ENCODE measurements at places on chromosomes 11 and 22.

DNA sequence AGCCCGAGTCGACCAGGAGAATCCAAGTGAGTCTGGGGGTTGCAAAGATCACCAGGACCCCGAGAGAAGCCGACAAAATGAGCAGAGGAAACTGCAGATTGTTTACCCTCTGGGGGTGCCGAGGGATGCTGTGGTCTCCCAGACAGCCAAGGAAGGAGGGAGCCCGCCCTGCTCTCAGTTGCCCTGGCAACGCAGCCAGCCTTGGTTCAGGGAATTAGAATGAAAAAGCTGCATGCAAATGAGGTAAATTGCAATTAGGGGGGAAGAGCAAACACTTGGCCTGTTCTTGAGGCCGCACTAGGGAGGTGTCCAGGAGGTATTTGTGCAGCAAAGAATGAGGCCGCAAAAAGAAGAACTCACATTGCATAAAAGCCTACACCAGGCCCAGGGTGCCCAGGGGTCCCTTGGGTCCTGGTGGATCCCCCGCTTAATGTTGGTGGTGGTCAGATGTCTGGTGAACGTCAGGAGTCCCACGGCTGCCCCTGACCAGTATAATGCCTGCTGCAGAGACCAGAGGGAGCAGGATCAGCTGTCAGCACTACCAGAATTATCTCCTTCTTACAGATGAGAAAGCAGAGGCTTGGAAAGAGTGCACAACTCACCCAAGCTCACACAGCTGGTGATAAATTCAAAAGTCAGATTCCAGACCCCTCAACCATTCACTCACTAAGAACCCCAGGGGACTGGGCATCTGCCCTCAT, 40.3 kb upstream of the ATXN10 start:
- no peak for DNase-seq

GRCh38 chr11:60910281-60910687, 3.7 kb upstream of the TMEM109 start:
- no peak for DNase-seq

DNA sequence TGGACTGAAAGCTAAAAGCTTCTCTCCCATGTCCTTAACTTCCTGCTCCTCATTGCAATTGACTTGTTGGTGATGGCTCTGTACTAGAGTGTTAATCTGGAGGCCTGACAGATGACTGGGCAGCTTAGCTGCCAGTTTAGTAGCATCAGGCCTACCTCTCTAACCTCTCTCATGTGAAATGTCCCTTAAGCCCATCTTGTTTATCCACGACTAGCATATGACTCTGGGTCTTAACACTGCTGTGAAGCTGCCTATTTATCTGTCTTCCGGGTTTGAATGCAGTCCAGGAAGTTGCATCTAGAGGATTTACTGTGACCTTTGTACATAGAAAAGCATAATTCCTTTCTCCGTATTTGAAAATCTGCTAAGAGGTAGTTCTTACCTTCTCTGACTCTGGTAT, 85.3 kb upstream of the HORMAD2 start:
- DNase-seq = no peak

DNA sequence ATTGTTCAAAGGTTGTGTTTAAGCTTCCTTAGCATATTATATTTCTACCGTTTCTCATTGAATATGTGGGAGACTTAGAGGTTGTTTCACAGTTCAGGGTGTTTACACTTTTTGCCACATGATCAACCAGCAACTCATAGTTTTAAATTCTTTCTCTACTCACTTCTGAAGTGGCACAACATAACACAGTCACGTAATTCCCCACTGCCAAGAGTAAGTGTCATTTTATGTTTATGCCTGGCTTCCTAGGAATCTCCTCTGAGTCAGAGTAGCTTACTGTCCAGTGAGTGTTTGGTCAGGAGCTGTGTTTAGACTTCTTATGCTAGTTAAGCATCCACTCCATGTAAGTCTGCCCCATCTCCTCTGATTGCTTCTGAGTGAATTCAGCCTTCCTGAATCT, 520.8 kb upstream of the KIRREL3 start:
- DNase-seq = peak; percentile 2

DNA sequence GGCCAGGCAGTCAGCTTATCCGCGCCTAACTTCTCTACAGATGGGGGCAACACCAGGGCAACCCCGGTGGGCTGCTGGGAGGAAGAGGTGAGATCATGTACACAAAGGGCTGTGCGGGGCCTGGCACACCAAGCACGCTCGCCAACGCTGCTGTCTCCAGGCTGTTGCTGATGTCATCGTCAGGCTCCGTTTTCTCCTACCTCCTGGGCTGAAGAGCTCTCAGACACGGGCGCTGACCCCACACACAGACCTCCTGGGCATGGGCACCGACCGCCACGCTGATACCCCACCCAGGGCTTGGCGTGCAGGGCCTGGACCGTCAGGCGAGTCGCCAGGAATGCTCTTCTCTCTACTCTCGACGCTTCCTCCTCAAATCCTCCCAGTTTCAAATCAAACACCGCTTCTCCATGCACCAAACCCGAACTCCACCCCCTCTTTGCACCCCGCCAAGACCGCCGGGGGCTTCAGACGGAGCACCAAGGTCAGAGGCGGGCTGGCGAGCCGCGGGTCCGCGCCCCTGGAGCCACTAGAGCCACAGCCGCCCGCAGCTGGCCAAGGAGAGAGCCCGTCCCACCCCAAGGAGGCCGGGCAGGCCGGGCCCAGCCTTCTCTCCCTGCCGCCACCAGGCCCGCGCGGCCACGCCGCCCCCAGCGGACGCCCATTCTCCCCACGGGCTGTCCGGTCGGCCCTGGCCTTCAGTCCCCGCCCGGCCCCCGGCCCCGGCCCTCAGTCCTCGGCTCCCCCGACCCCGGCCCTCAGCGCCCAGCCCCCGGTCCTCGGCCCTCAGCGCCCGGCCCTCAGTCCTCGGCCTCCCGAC, 772 bp downstream of the SBF1 start:
- DNase-seq = no peak

DNA sequence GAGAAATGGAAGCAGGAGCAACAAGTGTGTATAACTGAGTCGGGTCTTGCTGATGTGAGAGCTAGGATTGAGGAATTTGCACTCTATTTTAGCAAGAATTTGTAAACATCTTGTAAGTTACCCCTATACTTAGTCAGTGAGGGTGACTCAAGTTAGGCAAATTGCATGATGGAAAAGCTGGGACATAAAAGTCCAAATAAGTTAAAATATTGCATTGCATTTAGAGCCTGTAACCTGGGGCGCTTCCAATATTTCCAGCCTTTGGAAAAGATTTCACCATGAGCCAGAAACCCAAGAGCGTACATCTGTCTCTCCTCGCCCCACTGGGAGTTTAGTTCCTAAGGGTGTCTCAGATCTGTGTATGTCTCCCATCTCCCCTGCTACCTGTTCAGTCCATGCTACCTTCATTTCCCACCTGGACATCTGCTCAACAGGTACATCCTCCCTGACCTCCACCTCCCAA, 37.0 kb upstream of the ACCSL start:
- no peak for DNase-seq

DNA sequence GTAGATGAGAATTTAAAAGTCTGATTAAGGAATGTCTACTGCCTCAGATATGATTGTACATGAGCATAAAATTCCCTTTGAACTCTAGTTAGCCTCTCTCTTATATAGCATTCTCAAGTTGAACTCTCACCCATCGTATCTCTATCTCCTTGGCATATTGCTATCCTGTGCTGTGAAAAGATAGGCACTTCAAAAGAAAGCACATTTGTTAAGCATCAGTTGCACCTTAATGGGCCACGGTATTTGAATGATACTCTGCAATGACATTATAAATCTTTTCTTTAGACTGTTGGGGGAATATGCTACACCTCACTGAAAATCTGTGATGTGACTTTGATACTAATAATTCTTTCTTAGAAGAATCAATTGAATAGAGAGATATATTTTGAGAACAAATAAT, 570.7 kb downstream of the JRKL start:
- DNase-seq = no peak

GRCh38 chr11:15617126-15617525, 502.4 kb downstream of the INSC start:
- DNase-seq = no peak

DNA sequence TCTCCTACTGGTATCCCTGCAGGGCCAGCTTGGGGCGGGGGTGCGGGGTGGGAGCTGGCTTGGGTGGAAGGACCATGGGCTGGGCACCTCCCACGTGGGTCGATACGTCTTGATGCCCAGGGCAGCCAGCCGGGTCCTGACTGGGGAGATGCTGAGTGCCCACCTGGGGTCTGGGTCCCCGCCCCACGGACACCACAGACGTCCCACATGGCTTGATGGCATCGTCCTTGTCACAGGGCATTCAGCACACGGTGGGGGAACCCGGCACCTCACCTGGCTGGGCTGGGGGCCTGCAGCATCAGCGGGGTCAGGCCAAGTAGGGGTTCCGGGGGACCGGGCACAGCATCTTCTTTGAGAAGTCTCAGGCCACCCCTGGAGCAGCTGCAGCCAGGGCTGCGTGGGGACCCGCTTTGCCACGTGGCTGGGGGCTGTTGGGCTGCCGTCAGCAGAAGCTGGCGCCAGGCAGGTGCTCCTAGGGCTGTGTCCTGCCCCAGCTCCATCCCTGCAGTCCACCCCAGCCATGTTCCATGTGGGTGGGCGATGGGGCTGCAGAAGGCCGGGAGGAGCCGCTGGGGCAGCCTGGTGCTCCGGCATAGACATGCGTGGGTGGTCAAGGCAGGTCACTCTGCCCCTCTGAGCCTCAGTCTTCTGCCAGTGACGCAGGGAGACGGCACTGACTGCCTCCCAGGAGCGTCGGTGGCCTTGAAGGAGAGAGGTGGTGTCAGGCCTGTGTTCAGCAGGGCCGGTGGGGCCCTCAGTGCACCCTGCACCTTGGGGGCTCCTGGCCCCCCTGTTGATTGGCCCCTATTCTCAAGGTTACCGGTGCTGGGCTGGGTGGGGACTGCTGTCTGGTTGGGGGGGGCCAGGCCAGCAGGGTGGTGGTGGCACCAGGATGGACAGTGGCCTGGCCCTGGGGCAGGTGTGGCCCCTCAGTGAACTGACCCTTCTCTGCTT, 8.4 kb downstream of the SELENOO start:
- no peak for DNase-seq

DNA sequence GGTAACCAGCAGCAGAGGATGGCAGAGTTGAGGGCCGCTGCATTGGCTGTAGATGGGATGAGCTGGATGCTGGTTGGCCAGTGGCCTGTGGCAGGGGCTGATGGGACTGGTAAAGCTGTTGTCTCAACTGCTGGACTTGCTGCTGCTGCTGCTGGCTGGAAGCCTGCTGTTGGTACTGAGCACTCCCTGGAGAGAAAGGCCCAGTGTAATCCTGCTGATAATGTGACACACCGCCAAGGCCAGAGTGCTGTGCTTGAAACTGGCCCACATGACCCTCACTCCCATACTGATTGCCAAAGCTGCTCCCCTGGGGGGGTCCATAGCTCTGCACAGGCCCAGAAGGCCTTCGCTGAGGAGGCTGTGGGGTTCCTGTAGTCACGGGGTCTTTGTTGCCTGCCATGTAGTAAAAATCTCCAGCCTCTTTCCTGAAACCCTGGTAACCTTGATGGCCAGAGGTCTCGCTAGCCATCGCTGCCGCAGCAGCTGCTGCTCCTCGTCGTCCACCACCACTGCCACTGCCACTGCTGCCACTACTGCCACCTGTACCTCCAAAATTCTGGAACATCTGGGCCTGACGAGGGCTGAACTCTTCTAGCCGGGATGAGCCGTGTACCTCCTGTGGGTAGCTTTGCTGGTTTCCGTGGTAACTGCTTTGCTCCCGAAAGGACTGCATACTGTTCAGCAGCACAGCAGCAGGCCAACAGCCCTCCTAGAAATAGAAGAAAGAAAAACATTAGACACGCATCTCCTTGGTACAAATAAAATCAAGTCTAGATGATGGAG, 55.6 kb downstream of the TCF20 start:
- no peak for DNase-seq

GRCh38 chr22:36819112-36819511, 2.3 kb upstream of the PVALB start:
- DNase-seq = no peak

DNA sequence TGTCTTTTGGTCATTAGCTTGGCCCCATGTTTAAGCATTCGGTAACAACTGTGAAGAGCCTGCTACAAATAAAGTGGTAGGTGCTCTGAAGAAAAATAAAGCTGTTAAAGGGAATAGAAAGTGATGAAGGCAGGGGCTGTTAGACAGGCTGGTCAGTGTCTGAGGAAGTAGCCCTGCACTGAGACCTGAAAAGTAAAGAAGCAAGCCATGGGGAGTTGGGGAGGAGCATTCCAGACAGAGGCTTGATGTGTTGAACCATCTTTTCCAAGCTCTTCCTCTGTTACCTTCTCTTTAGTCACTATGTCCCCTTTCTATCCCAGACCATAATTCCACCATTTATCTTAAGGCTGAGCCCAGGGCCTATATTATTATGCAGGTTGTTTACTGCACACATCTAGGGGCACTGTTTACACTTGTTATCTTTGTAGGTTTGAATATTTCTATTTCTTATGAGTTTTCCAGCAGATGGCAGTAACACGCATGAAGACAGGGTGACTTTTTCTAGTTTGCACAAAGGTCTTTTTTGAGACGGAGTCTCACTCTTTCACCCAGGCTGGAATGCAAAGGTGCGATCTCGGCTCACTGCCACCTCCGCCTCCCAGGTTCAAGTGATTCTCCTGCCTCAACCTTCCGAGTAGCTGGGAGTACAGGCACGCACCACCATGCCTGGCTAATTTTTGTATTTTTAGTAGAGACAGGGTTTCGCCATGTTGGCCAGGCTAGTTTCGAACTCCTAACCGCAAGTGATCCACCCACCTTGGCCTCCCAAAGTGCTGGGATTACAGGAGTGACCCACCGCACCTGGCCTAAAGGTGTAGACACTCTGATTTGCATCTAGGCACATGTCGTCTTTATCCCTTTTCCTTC, 23.0 kb downstream of the ZFTA start:
- no peak for DNase-seq

- DNase-seq = peak; percentile 34
Measured at GRCh38 chr11:116913000-116913399, 75.6 kb upstream of the APOA1 start.

DNA sequence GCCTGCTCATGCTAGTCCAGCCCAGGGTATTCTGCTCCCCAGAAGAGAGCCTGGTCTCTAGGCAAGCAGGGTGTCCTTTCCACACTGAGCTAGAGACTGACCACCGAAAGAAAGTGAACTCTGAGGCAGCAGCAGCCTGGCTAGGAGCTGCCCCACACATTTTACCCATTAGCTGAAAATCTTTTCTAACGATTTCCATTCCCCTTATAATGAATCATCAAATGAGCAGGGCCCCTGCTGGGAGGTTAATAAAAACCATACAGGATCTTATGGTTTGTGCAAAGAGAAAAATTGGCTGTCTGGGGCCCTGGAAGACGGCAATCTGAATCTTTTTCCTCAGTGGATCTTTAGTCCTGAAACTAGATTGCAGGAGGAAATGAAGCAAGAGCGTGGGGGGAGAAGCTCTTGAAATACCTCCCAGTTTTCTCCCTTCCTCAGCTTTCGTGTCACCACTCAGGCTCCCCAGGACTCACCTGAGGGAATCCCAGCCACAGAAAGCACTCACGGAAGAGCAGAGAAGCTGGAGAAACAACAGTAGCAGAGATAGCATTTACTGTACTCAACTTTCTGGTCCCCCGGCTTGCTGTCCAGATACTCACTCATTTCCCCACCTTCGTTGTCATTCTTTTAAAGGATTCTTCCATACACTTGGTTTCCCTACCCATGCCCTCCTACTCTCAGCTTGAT, 74.7 kb upstream of the CD44 start:
- peak; percentile 81 for DNase-seq

- DNase-seq = no peak
Measured at GRCh38 chr11:32894921-32895320, 2.3 kb downstream of the QSER1 start.
